T-helper 1 cell treated with Interleukin-12 subunit alpha and Interleukin-12 subunit beta and Interleukin-4 antibody, amounts not matched to agents 30 ng/mL and 1 ng/mL, for 36 hours (primary cell): ENCODE measurements at places on chromosomes 13 and 19. TPM values are rescaled to one million over a fixed set of nuclear protein-coding genes. Genes with fewer than 3 reads are reported as not detected.

PNMA8B gene
- not detected in 2 replicates for total RNA-seq

CEACAM4 gene
- total RNA-seq: not detected in 2 replicates

S1PR5 gene
- total RNA-seq: not detected in 2 replicates

LNX2 gene
- 6.5 and 7.0 TPM in 2 replicates for total RNA-seq

SLC15A1 gene
- total RNA-seq: not detected in 2 replicates

SMIM17 gene
- total RNA-seq: 0.27 TPM in 2 replicates

ZNF442 gene
- 0.59 and 1.1 TPM in 2 replicates for total RNA-seq

HCN2 gene
- total RNA-seq: 2.3 and 2.5 TPM in 2 replicates

S1PR4 gene
- 179 TPM in 2 replicates for total RNA-seq

SLC10A2 gene
- total RNA-seq: not detected in 2 replicates
